ENCODE measurements at places on chromosomes 4 and X. TPM values are rescaled to one million over a fixed set of nuclear protein-coding genes. Genes with fewer than 3 reads are reported as not detected.

BTC gene
- 0.84 TPM for total RNA-seq

POLN gene
- 2.3 TPM for total RNA-seq

DCHS2 gene
- 0.09 TPM for total RNA-seq

PPP4R3C gene
- not detected for total RNA-seq

CPE gene
- 3.6 TPM for total RNA-seq

SPACA5 gene
- not detected for total RNA-seq

PCDH10 gene
- total RNA-seq = 0.09 TPM

CCSER1 gene
- total RNA-seq = 2.3 TPM

USP51 gene
- 0.33 TPM for total RNA-seq

ZNF275 gene
- 13.9 TPM for total RNA-seq

FMR1NB gene
- total RNA-seq = not detected

PDHA1 gene
- 63.5 TPM for total RNA-seq

UBQLN2 gene
- 11.9 TPM for total RNA-seq

ERCC6L gene
- total RNA-seq = 4.7 TPM

NLGN4X gene
- total RNA-seq = 0.33 TPM

TCP11X2 gene
- total RNA-seq = not detected

CRLF2 gene
- total RNA-seq = 0.19 TPM

NAT8L gene
- 0.09 TPM for total RNA-seq

TRIM61 gene
- total RNA-seq = 0.50 TPM

POU4F2 gene
- not detected for total RNA-seq

ABCE1 gene
- 44.3 TPM for total RNA-seq

AMTN gene
- total RNA-seq = not detected

G3BP2 gene
- 81.6 TPM for total RNA-seq

RAI2 gene
- total RNA-seq = 0.14 TPM
